Activated CD8-positive, alpha-beta memory T cell treated with anti-CD3 and anti-CD28 coated beads for 48 hours (primary cell): ENCODE measurements at places on chromosomes 3 and 15.

- DNase-seq = no peak
These were observed 336.2 kb downstream of the ERC2 start for GRCh38 chr3:56131974-56132590.

DNA sequence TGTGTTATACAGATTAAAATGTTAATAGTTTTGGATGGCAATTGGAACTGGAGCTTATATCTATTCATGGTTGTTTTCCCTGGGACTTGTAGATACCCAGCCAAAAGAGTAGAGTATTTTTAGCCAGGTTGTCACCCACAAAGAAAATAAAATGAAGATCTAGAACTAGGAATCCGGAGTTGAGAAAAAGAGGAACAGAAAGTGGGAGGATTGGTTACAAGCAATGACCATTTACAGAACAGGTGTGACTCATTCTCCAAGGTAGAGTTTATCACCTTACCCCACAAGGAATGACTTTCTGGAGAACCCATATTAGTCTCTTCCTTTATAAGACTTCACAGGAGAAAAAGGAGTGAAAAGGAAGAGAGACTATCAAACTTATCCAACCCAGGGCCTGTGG is 99.8 kb downstream of the TMEM108 start:
- no peak for DNase-seq

GRCh38 chr3:66808891-66809594 is 189.1 kb upstream of the KBTBD8 start:
- no peak for DNase-seq

DNA sequence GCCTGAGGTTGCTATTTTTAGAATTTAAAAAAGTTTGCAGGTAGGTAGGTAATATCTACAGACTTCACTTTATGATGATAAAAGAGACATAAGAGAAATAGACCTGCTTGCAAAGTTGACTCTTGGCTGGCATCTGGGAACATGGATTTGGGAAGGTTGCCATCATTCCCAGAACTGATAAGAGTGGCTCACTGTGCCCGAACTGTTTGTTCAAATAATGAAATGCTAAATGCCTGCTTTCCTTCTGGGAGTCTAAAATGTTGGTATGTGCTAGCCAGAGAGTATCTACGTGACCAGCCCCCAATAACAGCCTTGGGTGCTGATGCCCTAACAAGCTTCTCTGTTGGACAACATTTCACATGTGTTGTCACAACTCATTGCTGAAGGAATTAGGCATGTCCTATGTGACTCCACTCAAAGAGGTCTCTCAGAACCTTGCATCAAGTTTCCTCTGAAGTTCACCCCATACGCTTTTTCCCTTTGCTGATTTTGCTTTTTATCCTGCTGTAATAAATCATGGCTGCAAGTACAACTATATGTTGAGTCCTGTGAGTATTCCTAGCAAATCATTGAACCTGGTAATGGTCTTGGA is 95.5 kb downstream of the FHIT start:
- DNase-seq = no peak

DNA sequence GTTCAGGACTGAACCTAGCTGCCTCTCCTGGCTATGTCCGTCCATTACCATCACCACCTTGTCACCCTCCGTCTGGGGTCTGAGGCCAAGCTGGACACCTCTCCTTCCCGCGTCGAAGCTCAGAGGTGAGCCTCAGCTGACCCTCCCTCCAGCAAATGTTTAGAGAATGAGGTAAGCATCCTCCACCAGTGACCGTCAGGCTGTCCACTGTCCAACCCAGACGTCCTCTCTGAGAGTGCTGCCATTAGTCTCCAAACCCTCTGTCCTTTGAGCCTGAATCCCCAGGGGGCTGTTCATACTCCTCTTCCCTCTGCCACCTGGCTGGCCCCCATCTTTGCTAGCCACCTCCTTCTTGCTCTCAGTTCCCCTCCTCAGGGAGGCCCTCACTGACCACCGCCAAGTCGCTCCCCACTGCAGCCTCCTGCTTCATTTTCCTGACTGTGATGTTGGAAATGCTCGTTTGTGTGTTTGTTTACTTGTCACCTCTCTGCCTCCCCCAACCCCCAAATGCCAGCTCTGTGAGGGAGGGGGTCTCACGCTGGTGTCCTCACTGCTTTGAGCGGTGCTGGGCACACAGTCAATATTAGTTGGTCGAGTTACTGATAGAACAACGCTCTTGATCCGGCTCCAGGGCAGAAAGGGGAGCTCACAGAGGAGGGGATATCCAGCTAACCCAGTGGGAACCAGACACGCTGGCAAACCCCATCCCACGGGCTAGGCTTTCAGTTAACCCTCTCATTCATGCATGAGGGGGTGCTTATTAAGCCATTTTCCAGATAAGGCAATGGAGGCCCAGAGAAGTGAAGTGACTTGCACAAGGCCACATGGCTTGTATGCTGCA is 64.9 kb downstream of the IQSEC1 start:
- no peak for DNase-seq

DNA sequence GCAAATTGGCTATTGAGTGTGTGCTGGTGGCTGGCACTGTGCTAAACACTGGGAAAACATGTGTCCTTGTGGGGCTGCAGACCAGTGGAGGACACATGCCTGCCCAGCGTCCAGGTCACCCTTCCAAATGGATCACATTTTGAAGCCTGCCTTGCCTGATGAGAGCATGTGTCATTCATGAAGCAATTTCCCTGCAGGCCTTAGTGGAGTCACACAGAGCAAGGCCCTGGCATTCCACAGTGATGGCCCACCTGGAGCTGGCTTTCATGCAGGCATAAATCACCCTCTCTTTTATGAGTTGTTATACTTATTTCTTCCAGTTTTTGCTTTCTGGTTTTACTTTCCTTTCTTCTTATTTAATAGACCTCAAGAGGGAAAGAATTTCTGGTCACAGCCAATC is 219.5 kb downstream of the EPHB1 start:
- DNase-seq = no peak

- no peak for DNase-seq
These were observed 21.8 kb downstream of the METTL6 start for GRCh38 chr3:15405448-15406050.

GRCh38 chr3:107928084-107928445 is 162.8 kb downstream of the CD47 start:
- no peak for DNase-seq

- no peak for DNase-seq
These were observed 67.7 kb upstream of the ATP11B start for GRCh38 chr3:182725372-182726251.

GRCh38 chr3:56323986-56324420 is 144.3 kb downstream of the ERC2 start:
- DNase-seq = no peak

DNA sequence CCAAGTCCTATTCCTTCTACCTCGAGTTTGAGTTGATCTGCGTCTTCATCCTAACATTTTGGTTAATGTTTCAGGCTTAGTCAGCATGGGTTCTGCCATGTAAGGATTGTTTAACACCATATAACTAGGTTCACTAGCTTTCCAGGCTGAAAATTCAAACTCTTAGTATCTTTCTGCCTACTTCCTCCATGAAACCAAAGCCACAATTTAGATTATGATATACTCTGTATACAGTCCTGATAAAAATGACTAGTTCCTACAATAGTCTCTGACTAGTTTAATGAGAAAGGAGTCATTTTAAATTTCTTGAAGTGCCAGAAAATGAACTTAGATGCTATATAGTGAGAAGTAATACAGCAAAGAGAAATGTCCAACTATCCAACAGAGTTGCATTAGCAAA is 6.6 kb upstream of the BTLA start:
- no peak for DNase-seq

- no peak for DNase-seq
These were observed 43.7 kb downstream of the CASR start for GRCh38 chr3:122227036-122227781.

GRCh38 chr15:63526401-63526800 is 22.0 kb downstream of the USP3 start:
- no peak for DNase-seq

DNA sequence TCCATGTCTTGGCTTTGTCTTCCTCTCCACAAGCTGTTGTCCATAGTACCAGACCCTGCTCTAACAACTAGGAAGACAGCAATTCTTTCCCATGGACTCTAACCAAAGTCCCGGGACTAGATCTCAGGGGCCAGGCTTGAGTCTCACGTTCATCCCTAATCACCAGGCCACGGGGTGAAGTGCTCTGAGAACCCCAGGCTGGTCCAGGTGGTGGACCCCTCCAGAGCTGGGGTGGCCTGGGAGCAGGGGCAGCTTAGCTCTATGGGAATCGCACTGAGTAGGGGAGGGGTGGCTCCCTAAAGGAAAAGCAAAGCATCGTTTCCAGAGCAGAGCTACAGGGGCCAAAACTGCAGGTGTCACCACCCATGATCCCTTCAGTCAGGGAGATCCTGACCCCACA is 150.9 kb downstream of the TPRA1 start:
- DNase-seq = no peak

DNA sequence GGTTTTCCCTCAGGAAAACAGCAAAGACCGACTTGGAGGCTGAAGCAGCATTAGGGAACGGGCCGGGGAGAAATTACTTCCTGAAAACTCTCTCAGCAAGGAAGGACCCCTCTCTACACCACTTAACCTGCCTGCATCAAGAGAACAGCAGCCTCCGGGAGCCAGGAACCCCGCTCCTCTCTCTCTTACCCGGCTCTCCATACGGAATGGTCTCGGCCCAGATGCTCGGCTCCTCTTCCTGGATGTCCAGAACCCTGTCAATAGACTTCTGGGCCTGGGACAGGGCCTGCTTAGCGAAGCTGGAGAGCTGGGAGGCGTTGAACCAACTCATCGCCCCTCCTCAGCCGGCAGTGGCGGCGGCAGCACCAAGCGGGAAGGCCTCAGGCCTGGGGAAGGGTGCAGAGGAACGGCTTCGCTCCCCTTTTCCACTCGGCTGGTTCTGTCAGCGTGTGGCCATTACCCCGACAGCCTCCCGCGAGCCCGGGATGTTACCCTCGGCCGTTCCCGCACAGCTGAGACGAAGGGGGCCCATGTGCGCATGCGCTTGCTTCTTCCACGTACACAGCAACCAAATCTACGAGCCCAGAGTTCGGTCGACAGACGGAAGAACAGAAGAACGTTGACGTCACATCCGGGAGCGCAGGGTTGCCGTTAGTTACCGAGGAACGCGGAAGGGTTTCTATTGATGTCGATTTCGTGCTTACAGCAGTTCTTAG is at the start of gene TMF1:
TMF1 (minus strand) TSS at position 578 of the 716 bp plus-strand sequence; CDS start at position 331, 247 bp downstream.
- DNase-seq = peak; percentile 86

- DNase-seq = no peak
These were observed 109.1 kb upstream of the DLG1 start for GRCh38 chr3:197407526-197407925.

DNA sequence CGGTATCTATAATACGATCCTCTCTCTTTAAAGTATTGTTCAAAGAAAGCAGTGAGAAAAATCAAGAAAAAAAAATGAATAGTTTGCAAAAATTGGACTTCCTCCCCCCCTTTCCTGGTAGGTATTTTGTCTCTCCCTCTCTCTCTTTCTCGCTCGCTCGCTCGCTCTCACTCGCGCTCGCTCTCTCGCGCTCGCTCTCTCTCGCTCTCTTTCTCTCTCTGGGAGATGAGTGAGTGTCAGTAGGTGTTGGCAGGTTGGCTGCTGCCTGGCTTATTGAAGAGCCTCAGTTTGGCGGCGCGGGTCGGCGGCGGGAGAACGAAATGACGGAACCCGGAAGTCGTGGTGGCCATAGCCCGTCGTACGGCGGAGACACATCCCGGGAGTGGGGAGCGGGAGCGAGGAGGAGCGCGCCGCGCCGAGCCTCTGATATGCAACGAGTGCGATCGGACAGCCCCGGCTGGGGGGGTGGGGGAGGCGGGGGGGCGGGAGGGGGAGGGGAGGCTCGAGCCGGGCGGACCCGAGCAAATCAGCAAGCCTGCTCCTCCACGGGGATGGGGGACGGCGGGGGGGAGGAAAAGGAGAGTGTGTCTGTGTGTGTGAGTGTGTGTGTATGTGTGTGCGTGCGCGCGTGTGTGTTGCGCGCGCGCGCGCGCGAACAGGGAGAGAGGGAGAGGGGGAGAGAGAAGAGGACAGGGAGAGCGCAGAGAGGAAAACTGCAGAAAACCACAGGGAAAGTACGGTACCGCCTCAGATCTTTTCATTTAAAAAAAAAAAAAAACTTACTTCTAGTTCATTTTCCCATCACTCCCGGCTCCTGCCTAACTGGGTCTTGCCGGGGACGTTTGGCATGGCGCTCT is at the start of gene MEIS2:
MEIS2 (minus strand) TSS at position 441 of the 857 bp plus-strand sequence. CDS start 1,083 bp downstream, outside the sequence.
- DNase-seq = no peak

DNA sequence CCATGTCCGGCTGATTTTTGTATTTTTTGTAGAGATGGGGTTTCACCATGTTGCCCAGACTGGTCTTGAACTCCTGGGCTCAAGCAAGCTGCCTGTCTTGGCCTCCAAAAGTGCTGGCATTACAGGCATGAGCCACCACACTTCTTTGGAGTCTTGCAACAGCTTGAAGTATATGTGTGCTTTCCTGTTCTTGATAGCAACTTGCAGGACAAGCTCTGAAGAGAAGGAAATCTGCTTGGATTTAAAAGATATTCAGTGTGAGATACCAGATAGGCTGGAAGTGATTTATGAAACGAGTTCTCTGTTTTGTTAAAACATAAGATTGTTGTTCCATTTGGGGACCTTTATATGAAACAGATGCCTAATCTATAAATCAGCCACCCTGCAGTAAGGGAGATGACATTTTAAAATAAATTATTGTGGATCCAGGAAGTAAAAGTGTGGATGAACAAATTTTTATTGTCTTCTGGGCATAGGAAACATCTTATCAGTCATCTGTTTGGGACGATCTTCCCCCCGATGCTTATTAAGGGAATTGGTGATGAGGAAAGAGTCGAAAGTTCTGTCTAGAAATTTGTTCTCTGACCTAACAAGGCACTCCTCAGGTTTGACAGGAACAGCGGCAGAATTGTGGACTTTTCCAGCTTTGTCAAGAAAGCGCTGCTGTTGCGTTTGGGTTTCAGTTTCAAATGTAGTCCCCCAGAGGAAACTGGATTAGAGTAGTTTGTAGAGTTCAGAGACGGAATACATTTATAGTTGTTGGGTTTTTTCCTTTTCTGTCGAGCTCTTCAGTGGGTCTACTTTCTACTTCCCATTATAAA is 53.7 kb upstream of the MAGI1 start:
- no peak for DNase-seq
